Stimulated activated CD8-positive, alpha-beta memory T cell treated with anti-CD3 and anti-CD28 coated beads, Interleukin-4, amount 100 ng/mL, for 24 hours (primary cell): ENCODE measurements at places on chromosomes 4 and X.

DNA sequence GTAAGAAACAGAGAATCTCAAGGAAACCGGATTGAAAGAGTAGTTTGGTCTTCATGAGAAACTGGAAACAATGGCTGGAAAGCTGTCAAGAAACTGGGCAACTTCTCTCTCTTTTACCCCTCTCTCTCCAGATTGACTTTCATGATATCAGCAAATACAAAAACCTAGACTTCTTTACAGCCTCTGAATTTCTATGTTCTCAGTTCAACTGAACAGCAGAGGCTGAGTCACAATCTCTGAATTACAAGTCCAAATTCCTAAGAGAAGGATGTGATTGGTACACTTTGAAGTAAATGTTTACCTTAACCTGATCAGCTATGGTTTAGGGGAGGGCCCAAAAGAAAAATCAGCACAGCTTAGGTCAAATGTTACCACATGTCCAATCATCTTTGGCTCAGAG lies 974.9 kb downstream of the RPA4 start:
- DNase-seq, result no peak

GRCh38 chr4:3871181-3871852 lies 105.1 kb downstream of the ADRA2C start:
- DNase-seq, result no peak

- DNase-seq, result no peak
Observed at GRCh38 chr4:18051281-18051680, 29.7 kb upstream of the LCORL start.

DNA sequence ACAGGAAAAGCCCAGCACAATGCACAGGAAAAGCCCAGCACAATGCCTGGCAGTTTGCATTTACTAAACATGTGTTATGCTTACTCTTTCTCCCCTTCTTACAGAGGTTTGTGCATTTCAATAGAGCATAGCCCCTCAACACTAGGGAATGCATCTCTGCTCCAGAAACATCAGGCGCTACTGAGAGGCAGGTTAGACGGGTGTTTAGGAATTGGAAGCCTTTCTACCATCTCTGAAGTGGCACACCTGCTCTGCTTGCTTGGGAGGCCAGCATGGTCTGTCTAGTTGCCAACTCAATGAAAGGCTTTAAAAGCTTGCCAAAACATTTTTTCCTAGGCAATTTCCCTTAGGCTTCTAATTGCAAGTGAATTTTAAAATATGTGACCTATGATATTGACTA lies 55.7 kb downstream of the GRID2 start:
- no peak for DNase-seq

GRCh38 chr4:113446019-113446418 lies 315.5 kb downstream of the CAMK2D start:
- no peak for DNase-seq

GRCh38 chrX:49878128-49878833 lies 1.0 kb upstream of the USP27X start:
- DNase-seq, result no peak

DNA sequence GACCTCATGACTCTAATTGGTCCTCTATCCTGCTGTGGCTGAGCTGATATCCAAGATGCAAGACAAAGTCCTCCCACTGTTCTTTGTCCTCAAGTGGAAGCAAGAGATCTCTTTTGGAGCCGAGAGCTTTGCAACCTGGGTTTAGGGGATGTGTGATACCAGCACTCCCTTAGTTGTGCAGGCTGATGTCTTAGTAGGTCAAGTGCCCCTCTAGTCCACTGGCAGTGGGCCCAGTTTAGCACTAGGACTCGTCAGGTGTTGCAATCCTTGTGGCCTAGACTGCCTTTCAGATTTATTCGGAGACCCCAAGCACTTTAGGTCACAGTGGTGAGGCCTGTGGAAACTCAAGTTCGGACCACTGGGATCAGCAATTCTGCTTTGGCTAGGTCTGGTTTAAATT lies 64.0 kb downstream of the GPRASP3 start:
- no peak for DNase-seq

- no peak for DNase-seq
Observed at GRCh38 chr4:37674439-37674838, 11.7 kb downstream of the RELL1 start.

GRCh38 chr4:13892739-13893105 lies 265.2 kb upstream of the BOD1L1 start:
- no peak for DNase-seq

GRCh38 chr4:45363931-45364330 lies 637.6 kb upstream of the GNPDA2 start:
- DNase-seq, result no peak

DNA sequence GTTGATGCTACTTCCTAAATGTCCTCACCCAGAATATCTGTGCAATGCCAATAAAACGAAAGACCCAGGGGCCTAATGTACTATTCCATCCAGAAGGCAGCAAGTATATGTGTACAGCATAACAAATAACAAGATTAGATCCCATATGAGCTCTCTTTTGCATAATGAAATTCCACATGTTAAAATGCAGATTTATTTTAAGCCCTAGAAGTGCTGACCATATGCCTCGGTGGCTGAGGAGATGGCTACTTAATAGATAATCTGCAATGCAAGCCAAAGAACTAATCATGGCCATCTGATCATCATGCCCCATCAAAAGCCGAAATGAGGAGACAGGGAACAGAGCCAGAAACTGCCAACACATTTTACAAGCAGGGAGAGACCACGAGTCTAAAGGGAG lies 293.5 kb downstream of the KCNIP4 start:
- DNase-seq, result no peak

DNA sequence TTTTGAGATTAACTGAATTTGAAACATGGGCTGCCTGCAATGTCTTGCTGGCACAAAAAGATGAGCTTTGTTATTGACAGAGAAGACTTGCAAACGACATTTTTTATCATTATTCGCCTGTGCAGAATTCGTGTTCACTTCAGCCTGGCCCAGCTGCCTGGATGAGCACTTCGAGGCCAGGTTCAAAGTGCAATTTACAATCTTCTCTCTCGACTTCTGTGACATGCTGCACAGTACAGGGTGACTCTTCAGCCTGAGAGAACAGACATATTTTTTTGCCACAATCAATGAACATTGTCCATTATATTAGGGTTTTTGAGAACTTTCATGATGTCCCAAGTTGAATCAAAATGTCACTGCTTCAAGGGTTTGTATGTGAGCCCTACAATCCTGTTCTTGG lies 616.5 kb downstream of the SMARCA1 start:
- no peak for DNase-seq

DNA sequence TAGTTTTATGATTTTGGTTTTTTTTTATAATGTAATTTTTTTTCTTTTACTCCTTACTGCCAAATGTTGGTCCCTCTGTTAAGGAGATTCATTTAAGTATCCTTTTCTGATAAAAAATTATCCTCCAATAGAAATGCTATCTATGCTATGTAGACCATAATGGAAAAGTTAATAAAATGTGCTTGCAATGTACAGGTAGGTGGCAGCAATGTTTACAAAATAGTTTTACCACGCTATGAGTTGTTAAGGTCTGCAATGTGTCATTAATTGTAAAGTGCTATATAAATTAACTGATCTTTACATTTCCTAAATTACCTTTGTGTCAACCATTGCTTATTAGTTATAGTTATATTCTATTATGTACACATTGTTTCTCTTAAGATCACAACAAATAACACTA lies 3.8 kb upstream of the CENPC start:
- no peak for DNase-seq

GRCh38 chrX:68396953-68397352 lies 36.3 kb downstream of the OPHN1 start:
- no peak for DNase-seq

GRCh38 chr4:128835498-128836222 lies 26.2 kb downstream of the JADE1 start:
- DNase-seq, result no peak

DNA sequence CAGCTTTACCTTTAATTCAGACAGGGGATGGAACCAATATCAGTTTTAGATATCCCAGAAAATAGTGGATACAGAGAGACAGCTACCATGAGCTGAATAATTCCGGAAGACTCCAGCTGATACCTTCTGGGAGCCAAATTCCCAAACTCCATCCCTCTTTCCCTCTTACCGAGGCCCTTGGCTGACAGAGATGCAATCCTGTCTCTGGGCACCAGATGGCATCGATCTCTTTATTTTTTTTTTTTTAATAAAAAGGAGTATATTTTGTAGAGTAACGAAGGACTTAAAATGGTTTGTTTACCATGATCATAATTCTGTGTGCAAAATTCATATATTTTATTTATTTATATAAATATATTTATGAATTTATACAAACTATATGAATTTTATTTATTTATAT lies 31.0 kb downstream of the RAB40A start:
- DNase-seq, result no peak

- no peak for DNase-seq
Observed at GRCh38 chrX:127313635-127314034, 494.1 kb downstream of the PRR32 start.
